Naive thymus-derived CD8-positive, alpha-beta T cell (primary cell): ENCODE measurements at places on chromosomes 4 and X. TPM values are rescaled to one million over a fixed set of nuclear protein-coding genes. Genes with fewer than 3 reads are reported as not detected.

Gene SLC25A14
- polyA plus RNA-seq, result 7.3 TPM

Gene SMR3B
- not detected for polyA plus RNA-seq

Gene SPANXN3
- polyA plus RNA-seq, result not detected

Gene CENPVL3
- polyA plus RNA-seq, result not detected

Gene TMEM192
- polyA plus RNA-seq, result 17.2 TPM

Gene NDST3
- polyA plus RNA-seq, result not detected

Gene HTN3
- polyA plus RNA-seq, result not detected

Gene CXCL8
- polyA plus RNA-seq, result 0.22 TPM

Gene ATP11C
- 7.4 TPM for polyA plus RNA-seq

Gene IRAK1
- polyA plus RNA-seq, result 27.8 TPM

Gene CPEB2
- polyA plus RNA-seq, result 0.91 TPM

Gene MMAA
- 9.6 TPM for polyA plus RNA-seq

Gene TEX13D
- not detected for polyA plus RNA-seq

Gene RAB40A
- polyA plus RNA-seq, result not detected

Gene BEND2
- not detected for polyA plus RNA-seq

Gene LRP2BP
- polyA plus RNA-seq, result 0.24 TPM

Gene GAGE12E
- not detected for polyA plus RNA-seq
